ENCODE measurements at places on chromosomes 3 and 15. TPM values are rescaled to one million over a fixed set of nuclear protein-coding genes. Genes with fewer than 3 reads are reported as not detected.

Gene SRGAP3
- 1.4 TPM for polyA plus RNA-seq

Gene CPEB1
- polyA plus RNA-seq, result 0.19 TPM

Gene EPHB3
- polyA plus RNA-seq, result 0.43 TPM

Gene TMOD3
- 12.8 TPM for polyA plus RNA-seq

Gene GOLGA6L9
- 8.3 TPM for polyA plus RNA-seq

Gene DUOX2
- not detected for polyA plus RNA-seq

Gene IMPDH2
- polyA plus RNA-seq, result 205 TPM

Gene CYP1A2
- not detected for polyA plus RNA-seq

Gene NOX5
- 0.01 TPM for polyA plus RNA-seq

Gene C3orf70
- polyA plus RNA-seq, result not detected

Gene MME
- 0.88 TPM for polyA plus RNA-seq

Gene EBLN2
- polyA plus RNA-seq, result 6.6 TPM

Gene SLC2A2
- not detected for polyA plus RNA-seq

Gene C2CD4A
- polyA plus RNA-seq, result not detected

Gene GOLGA6L4
- polyA plus RNA-seq, result 0.88 TPM

Gene GOLGA8G
- not detected for polyA plus RNA-seq

Gene NRROS
- 40.1 TPM for polyA plus RNA-seq

Gene GPR27
- polyA plus RNA-seq, result 0.04 TPM

Gene CFAP100
- polyA plus RNA-seq, result not detected

Gene ZPLD1
- not detected for polyA plus RNA-seq

Gene GHSR
- polyA plus RNA-seq, result not detected

Gene FETUB
- polyA plus RNA-seq, result not detected

Gene COL8A1
- not detected for polyA plus RNA-seq

Gene ZNF619
- 3.3 TPM for polyA plus RNA-seq

Gene STRIT1
- polyA plus RNA-seq, result not detected

Gene ULK3
- 108 TPM for polyA plus RNA-seq

Gene ZNF774
- 0.26 TPM for polyA plus RNA-seq

Gene AGBL1
- polyA plus RNA-seq, result not detected

Gene MYLK
- polyA plus RNA-seq, result 0.49 TPM

Gene DLL4
- polyA plus RNA-seq, result 0.10 TPM

Gene ZBED2
- 0.36 TPM for polyA plus RNA-seq

Gene COL6A5
- not detected for polyA plus RNA-seq

Gene BOC
- 0.58 TPM for polyA plus RNA-seq

Gene GRM2
- polyA plus RNA-seq, result 2.8 TPM

Gene NME9
- 0.17 TPM for polyA plus RNA-seq

Gene CPNE9
- 0.30 TPM for polyA plus RNA-seq

Gene SEC22C
- 19.2 TPM for polyA plus RNA-seq

Gene CHL1
- polyA plus RNA-seq, result 5.4 TPM

Gene P2RY12
- polyA plus RNA-seq, result 0.42 TPM

All from B cell (primary cell).